Naive B cell (primary cell): ENCODE measurements at places on chromosomes 4 and X. TPM values are rescaled to one million over a fixed set of nuclear protein-coding genes. Genes with fewer than 3 reads are reported as not detected.

DNA sequence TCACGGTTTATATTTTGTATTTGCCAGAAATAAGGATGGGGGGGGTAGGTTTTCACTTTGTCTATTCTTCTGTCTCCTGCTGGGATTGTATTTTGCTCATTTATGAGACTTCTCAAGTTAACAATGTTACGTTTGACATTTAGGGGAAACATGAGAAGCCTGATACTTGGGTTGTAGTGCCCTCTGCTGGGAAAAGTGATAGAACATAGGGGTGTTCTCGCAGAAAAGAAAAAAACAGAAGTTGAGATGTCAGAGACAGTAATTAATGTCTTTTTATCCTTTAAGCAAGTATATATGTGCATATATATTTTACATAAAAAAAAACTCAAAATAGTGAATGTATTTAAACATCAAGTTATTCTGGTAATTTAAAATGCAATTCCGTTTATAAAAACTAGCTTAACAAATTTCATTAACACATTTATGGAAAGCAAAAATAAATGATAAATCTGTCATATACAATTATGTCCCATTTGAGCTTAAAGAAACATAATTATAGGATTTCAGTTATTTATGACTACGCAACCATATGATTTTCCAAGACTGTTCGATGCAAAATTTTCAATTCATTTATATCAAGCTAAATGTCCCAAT, 46.0 kb upstream of the TMPRSS11F start:
- no peaks in the 10 kb centered on the region for H3K36me3 ChIP-seq
- no peaks in the 10 kb centered on the region for H3K4me1 ChIP-seq
- DNase-seq = peak; percentile 15
- no peaks in the 10 kb centered on the region for H3K27me3 ChIP-seq
- no peak overlapping the region for H3K4me3 ChIP-seq

- H3K27me3 ChIP-seq = peaks cover 16% of the 10 kb centered on the region
- H3K4me1 ChIP-seq = no peaks in the 10 kb centered on the region
- no peak for DNase-seq
- H3K4me3 ChIP-seq = no peak overlapping the region
Observed at GRCh38 chr4:159382856-159383561, 280.1 kb downstream of the RAPGEF2 start.

The GATB gene
- polyA plus RNA-seq = 13.9 TPM

The XAGE2 gene
- not detected for polyA plus RNA-seq

The TCP11X2 gene
- not detected for polyA plus RNA-seq

The POF1B gene
- polyA plus RNA-seq = not detected

The SPIN2A gene
- not detected for polyA plus RNA-seq
